ENCODE measurements at places on chromosomes 16 and 17. TPM values are rescaled to one million over a fixed set of nuclear protein-coding genes. Genes with fewer than 3 reads are reported as not detected.
A peak's percentile ranks its signal among the peaks of the same experiment; 100 is the strongest.

Gene FOXC2
- 0.62 TPM for total RNA-seq

Gene IGSF6
- not detected for total RNA-seq

- DNase-seq, result no peak
Measured at GRCh38 chr17:30375661-30376060, 3.1 kb upstream of the CPD start.

DNA sequence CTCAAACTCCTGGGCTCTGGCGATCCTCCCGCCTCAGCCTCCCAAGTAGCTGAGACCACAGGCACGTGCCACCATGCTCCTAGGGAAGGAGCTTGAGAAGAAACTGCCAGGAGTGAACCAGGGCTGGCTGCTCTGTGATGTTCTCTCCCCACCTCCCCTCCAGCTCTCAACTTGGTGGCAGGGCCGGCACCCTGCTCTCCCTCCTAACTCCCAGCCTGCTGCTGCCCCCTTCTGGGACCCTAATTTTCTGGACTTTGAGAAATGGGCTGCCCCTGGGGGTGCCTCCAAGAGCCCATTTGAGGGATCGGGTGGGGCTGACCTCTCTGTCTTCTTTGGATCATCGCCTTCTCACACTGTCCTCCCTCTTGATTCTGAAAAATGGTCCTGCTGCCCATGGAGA, 14.9 kb upstream of the STAT3 start:
- DNase-seq, result peak; percentile 83

- no peak for DNase-seq
Measured at GRCh38 chr16:17469011-17469740, 1.6 kb downstream of the XYLT1 start.

DNA sequence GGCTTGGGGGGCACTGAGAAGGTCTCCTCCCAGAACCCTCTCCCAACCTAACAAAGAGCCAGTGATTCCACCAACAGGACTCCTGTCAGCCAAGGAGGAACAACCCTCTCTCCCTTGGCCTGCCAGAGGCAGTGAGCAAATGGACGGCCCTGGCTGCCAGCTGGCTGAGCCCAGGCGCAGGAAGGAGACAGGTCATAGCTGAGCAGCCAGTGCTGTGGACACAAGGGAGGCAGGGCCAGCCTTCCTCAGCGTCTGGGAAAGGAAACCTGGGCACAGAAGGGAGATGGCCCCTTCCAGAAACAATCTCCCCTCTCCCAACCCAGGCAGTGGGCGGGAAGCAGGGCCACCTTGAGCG, 2.1 kb downstream of the MPO start:
- peak; percentile 65 for DNase-seq

Gene AIPL1
- 0.28 TPM for total RNA-seq

Gene NETO2
- total RNA-seq, result 38.2 TPM

DNA sequence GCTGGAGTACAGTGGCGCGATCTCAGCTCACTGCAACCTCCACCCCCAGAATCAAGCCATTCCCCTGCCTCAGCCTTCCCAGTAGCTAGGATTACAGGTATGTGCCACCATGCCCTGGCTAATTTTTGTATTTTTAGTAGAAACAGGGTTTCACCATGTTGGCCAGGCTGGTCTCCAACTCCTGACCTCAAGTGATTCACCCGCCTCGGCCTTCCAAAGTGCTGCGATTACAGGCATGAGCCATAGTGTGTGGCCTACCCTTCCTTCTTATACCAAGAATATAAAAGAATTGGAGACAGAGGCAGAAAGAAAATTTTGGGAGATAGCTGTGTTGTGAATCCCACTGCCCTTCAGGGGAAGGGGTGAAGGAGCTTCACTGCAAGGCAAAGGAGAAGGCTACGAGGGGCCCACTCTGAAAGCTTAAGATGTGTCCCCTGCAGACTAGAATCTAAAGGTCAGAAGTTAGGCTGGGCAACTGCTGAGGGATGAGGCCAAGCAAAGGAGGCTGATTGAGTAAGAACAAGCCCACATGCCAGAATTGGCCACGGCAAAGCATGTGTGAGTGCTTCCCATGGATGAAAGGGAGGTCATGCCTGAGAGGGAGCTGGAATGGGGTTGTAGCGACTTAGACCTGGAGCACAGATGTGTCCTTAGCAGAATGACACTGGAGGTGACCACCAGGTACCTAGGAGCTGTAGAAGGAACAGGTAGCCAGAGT, 8.4 kb upstream of the CRYBA1 start:
- no peak for DNase-seq

DNA sequence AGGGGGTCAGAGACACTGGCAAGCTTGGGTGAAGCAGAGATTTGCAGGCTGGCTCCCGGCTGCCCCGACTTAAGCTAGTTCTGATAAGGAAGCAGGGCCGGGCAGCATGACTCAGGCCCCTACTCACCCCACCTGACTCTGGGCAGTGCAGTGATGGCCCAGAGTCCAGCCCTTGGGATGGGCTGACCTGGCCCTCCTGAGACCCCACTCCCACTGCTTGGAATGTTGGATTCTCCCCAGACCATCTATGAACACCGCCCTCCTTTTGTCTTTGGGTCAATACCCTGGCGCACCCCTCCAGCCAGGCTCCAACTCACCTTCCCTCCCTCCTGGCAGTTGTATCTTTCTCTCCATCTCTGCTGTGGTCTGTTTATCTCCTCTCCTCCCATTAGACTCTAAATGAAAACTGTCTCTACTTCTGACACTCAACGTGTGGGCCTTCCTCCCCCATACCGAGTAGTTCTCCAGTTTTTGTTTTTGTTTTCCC, 21.0 kb downstream of the LGALS3BP start:
- DNase-seq, result no peak

Gene PKMYT1
- 85.4 TPM for total RNA-seq

GRCh38 chr17:34683390-34683789, 104.0 kb downstream of the TMEM132E start:
- DNase-seq, result no peak

Gene ZG16B
- total RNA-seq, result not detected

Gene ARL5C
- not detected for total RNA-seq

DNA sequence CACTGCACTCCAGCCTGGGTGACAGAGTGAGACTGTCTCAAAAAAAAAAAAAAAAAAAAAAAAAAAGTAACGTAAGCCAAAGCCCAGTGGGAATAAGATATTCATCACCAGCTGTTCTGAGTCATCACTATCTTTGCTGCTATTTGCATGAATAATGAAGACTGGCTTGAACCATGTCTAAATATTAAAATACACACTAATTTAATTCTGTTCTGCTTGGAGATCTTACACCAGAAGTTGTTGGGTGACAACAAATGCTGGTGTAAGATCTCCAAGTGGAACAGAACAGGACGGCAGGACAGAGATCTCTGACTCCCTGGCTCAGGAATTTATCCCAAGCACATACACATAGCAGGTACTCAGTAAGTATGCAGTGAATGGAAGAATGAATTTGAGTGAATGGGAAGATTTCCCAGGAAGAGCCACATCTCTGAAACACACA, 19.6 kb downstream of the DNAH17 start:
- no peak for DNase-seq

Gene GNG13
- not detected for total RNA-seq

Gene ASGR2
- total RNA-seq, result not detected

Gene SPN
- 0.59 TPM for total RNA-seq

Gene RCVRN
- total RNA-seq, result not detected

- DNase-seq, result peak; percentile 98
Measured at GRCh38 chr17:75087558-75088453, at the start of gene SLC16A5. Gene SLC16A5 (plus strand): TSS chr17:75087954. CDS start chr17:75093637, 5,683 bp downstream.

Gene SAP30BP
- total RNA-seq, result 52.9 TPM

Gene TRPV3
- total RNA-seq, result 2.5 TPM

GRCh38 chr16:2042986-2043666, 4.5 kb downstream of the NTHL1 start:
- no peak for DNase-seq

Gene PARD6A
- total RNA-seq, result 6.8 TPM

Gene KLHL10
- total RNA-seq, result 0.10 TPM

DNA sequence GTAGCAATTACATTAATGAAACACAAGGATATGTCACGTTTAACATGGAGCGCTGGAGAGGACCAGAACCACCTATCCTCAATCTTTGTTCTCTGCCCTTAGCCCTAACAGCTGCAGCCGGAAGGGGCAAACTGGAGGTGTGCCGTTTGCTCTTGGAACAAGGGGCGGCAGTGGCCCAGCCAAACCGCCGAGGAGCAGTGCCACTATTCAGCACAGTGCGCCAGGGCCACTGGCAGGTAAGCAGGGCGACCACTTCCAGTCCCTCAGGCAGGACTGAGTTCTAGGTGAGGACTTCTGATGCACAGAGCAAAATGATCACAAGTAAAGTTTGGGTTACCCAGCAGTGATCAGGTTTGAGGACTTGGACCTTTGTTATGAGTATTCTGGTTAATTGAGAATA, 41.1 kb downstream of the CYB561 start:
- no peak for DNase-seq

DNA sequence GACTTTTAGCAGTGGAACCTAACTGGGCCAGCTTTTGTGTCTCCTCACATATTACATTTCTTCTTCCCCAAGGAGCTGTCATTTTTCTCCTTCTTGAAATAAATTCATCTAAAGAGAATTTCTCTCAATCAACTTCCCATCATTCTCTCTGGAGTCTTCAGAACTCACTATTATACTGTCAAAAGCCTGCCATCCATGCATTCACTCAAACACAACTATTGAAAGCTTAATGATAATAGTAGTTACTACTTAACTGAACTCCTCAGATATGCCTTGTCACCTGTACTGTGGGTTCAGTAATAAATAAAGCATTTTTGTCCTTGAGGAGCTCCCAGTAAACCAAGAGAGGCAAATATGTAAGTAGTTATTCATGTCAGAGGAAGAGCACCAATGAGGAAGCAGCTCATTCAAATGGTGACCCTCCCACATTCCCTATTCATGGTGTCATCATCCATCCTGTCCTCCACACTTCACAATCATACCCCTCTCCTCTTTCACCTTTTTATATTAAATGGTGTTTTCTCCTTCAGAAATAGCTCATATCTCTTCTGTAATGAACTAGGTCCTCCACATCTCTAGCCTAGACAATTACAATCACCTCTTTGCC, 162.6 kb downstream of the CA10 start:
- DNase-seq, result no peak

- no peak for DNase-seq
Measured at GRCh38 chr17:58640202-58640601, 51.6 kb downstream of the TEX14 start.

DNA sequence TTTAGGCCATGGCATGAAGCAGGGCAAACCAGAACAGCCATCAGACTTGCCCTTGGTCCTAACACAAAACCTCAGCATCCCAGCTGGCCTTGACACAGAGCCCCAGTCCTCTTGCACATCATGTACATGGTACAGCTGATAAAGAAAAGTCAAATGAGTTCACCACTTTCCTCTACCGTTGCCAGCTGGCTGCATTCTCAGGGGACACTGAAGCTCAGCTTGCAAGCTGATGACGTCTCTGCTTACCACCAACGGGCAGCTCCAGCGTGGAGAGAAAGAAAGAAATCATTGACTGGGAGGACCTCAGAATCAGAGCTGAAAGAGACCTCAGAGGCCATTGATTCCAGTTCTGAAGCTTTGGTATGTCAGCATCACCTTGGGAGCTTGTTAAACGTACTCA, 80.7 kb upstream of the CES5A start:
- no peak for DNase-seq

Gene SLC5A11
- total RNA-seq, result not detected

DNA sequence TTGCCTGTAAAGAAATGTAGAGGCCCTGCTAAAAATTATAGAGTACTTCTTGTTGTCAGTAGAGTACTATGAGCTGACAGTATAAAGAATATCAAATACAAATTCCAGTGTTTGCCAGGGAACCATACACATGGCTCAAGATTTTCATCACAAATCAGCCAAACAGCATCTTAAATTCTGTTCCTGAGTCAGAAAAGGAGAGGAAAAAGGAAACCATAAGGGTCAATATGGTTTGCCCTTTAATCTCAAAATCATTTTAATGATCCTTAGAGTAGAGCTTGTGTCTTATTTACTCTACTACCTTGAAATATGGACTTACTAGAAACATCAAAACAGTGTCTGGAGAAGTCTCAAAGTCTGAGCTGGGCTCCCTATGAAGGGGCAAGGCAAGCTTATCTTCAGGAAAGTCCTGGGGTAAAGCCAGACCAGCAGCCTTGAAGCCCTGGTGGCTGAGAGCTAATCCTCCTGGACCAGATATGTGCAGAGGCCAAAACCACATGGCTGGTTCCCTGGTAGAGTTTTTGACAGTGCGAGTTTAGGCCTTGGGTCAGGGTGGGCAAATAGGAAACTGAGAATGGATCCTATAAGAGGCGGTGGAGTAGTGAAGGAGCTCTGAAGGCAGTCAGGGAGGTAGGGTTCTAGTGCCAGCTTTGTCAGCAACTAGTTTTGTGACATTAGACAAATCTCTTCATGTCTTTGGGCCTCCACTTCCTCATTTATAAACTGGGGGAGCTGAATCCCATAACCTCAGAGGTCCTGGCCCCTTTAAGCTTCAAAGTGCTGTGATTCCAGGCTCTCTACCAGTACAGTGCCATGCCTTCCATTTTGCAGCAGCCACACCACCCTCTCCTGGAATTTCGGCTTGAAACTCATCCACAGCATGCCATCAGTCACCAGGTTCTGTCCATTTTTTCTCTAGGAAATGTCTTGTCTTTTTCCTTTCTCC, 38.9 kb downstream of the MRTFB start:
- DNase-seq, result no peak

GRCh38 chr16:48366165-48367093, 18.8 kb downstream of the SIAH1 start:
- peak; percentile 48 for DNase-seq

Gene KRTAP4-4
- not detected for total RNA-seq

GRCh38 chr17:64505340-64506200, 519 bp downstream of the DDX5 start:
- DNase-seq, result peak; percentile 80

- DNase-seq, result peak; percentile 37
Measured at GRCh38 chr17:83162035-83162745, 82.8 kb downstream of the METRNL start.

Gene DNASE1L2
- total RNA-seq, result 0.48 TPM

Gene SPNS3
- total RNA-seq, result 0.52 TPM

DNA sequence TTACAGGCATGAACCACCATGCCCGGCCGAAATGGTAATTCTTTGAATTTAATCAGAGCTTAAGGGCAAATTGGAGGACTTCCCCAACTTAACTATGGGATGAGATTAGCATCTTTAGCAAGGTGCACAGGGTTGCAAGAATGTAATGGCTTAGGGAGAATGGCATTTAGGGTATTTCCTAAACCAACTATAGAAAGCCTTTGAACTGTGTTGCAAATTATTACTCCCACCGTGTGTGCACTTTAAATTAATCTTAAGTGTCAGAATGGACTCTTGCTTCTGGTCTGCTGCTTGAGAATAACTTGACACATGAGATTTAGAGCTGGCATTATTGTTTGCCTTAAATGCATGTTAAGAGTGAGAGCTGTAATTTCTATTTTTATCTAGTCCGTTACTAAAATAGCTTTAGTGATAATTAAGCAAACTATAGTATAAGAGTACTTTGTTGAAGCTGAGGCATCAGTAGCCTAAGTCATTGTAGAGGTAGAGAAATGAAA, 59.8 kb downstream of the TUBD1 start:
- no peak for DNase-seq

- no peak for DNase-seq
Measured at GRCh38 chr17:69947027-69947759, 127.8 kb upstream of the KCNJ16 start.

DNA sequence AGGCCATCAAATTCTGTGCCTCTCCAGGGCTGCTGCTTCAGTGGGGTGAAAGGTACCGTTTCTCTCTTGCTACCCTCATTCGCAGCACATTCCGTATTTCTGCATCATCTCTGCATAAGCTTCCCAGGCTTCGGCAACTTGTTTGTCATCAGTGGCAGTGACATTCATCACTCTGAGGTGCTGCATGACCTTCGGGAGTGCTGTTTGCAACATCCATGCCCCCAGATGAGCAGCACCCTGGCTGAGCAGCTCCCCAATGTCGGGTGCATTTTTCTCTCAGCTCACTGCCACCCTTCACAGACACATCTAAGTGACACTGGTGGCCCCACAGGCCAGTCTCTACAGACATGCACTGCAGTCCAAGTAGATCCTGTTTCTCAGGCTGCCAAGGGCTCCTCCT, 3.8 kb downstream of the CREBBP start:
- DNase-seq, result no peak
